Activated T-helper 2 cell treated with anti-CD3 and anti-CD28 coated beads, Interferon-gamma antibody, Interleukin-2, Interleukin-4, amounts not matched to agents 10 μg/mL and 5 μg/mL and 100 μg/mL, durations not matched to agents 14 hours and 24 hours and 36 hours (primary cell): ENCODE measurements at places on chromosomes 1 and 21.

DNA sequence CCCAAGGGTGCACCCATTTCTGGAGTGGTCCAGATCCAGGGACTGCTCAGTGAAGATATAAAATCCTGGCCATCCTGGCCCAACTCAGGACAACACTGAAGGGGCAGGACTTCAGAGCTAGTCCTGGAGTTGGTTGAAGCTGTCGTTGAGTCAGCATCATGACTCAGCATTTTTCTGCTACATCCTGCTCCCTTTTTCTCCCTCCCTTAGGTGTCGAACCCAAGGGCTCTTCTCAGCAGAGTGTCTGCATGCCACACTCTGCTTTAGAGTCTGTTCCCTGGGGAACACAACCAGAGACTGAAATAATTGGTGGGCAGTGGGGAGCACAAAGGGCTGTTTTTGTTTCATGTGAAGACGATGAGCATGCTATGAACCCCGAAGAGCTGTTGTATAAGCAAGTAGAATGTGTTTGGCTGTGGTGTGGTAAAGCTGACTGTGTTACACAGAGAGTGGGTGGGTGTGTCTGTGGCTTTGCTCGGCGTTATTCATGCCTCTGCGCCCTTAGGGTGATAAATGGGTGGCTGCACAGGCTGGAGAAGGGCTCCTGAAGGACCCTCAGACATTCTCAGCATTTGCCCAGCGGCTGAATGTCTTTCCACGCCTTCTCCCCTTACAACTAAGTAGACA lies 167.2 kb downstream of the CYYR1 start:
- peak; percentile 11 for DNase-seq

GRCh38 chr1:7510389-7510931 lies 260.6 kb upstream of the VAMP3 start:
- no peak for DNase-seq

GRCh38 chr1:111720274-111720976 lies 18.8 kb downstream of the INKA2 start:
- DNase-seq = no peak

DNA sequence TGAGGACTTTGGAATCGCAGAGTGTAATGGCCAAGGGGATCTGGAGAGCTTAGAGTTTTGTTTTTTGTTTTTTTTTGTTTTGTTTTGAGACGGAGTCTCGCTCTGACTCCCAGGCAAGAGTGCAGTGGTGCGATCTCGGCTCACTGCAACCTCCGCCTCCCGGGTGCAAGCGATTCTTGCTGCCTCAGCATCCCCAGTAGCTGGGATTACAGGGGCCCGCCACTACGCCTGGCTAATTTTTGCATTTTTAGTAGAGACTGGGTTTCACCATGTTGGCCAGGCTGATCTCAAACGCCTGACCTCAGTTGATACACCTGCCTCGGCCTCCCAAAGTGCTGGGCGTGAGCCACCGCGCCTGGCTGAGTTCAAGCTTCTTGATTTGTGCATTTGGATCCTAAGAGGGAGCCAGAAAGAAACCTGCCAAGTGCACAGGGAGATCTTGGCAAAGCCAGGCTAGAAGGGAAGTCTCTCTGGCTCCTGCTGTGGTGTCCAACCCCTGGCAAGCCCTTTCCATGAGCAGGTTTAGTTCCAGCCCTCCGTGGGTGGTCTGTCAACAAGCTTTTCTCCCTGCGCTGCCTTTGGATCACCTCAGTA lies 852 bp downstream of the FAAH start:
- no peak for DNase-seq

GRCh38 chr1:47439017-47439818 lies 1.4 kb downstream of the FOXD2 start:
- DNase-seq = no peak

- DNase-seq = no peak
Measured at GRCh38 chr1:209045331-209046057, 538.0 kb upstream of the CAMK1G start.

DNA sequence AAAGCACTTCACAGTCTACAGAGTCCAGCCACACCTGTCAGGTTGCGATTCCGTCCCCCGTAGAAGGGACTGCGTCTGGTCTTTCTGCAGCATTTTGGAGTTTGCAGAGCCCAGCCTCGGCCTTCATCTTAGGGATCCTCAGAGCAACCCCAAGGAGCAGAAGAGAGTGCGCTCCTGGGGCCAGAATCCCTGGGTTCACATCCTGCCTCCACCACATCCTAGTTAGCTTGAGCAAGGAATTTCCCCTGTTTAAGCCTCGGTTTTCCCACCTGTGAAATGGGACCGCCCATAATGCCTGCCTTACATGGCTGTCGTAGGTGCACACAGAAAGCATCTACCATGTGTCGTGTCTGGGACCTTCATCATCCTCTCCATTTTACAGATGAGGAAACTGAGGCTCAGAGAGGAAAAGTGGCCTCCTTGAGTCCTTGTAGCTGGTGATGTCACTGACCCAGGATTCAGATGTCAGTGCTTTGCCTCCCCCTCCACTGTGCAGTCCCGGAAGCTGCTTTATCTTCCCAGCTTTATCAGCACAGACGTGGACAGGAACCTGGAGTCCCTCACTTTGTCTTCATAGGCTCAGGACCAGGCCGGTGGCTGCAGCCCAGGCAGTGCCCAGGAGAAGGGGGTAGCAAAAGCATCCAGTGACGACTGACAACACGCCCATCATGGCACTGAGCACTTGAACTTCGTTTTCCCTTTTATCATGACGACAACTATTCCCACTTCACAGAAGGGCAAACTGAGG lies 438.5 kb downstream of the MATN1 start:
- no peak for DNase-seq

- no peak for DNase-seq
Measured at GRCh38 chr1:98940722-98941079, 64.0 kb downstream of the PLPPR5 start.

DNA sequence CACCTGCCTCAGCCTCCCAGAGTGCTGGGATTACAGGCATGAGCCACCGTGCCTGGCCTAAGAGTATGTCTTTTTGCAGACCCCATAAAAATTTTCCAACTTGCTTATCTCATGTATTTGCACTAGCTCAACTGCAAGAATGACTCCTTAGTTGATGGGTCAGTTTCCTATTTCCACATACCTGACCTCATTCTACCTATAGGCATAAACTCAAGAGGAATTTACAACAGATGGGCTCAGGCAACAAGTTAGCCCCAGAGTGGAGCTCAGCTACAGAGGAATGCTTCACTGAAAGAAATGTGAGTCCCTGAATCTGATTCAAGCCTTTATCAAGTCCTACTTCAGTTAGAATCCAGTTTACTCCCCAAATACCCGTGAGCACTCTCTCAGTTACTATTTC lies 5.3 kb upstream of the SLC37A1 start:
- no peak for DNase-seq

DNA sequence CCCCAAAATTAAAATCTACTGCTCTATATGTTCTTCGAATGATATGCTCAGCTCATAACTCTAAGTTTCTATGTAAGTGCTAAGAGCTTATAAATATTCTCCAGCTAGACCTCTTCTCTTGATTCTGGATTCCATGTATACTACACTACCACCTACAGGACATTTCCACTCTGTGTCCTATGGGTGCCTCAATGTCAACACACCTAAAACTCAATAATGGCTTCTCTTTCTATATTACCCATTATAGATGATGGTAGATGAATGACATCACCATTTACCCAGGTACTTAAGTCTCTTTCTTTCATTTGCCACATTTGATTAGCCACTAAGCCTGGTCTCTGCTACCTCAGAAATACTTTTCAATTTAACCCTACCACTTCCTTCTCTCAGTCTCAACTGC lies 41.3 kb downstream of the TBX19 start:
- no peak for DNase-seq

- DNase-seq = no peak
Measured at GRCh38 chr1:199914546-199914945, 113.0 kb upstream of the NR5A2 start.

- no peak for DNase-seq
Measured at GRCh38 chr1:33222381-33222780, 33.9 kb upstream of the ZNF362 start.

DNA sequence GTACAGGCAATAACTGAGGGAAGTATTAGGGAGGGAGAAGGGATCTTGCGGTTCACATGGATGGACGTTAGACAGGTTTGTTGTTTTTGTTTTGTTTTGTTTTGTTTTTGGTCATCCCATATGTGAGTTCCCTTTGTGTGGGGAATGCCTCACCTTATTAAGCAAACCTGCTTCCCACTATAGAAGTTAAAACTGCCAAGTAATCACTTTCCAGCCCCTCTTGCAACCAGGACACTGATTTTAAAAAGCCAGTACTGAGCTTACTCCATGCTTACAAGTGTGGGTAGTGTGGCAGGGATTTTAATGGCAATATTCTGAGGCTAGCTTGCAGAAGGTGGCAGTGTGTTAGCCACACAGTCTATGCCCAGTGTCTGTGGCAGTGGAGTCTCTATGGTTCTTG lies 26.5 kb downstream of the SPATA45 start:
- DNase-seq = no peak
